Activated CD4-positive, alpha-beta T cell treated with anti-CD3 and anti-CD28 coated beads, Interleukin-2, amount 10 ng/mL, durations not matched to agents 7 days and 5 days (primary cell): ENCODE measurements at places on chromosomes 1 and 21.

GRCh38 chr1:86000601-86001000 is 156.0 kb downstream of the COL24A1 start:
- DNase-seq, result no peak

GRCh38 chr21:44934797-44935532 is 4.9 kb upstream of the SLX9 start:
- no peak for DNase-seq

DNA sequence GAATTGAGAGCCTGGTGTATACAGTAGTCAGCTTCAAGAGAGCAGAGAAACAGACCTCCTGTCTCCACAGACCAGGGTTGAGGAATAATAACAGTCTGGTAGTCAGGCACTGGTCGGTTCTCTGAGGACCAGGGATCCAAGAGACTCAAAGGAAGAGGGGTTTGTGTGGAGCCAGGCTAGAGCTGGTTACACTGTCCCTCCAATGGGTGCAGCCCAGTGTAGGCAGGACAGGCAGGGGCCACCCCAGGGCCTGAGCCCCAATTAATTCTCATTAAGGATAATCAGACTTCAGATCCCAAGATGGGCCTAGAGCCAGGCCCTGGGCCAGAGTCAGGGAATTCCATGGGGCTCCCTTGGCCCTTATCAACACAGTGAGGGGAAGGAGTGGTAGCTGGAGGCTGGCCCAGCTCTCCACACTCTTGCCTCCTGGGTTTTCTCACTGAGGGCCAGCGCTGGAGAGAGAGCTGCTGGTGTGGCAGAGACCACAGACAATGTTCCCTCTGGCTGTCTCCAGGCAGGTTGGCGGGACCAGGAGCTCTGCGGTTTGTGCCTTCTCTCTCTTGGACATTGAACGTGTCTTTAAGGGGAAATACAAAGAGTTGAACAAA is 9.1 kb downstream of the SEMA4A start:
- no peak for DNase-seq

DNA sequence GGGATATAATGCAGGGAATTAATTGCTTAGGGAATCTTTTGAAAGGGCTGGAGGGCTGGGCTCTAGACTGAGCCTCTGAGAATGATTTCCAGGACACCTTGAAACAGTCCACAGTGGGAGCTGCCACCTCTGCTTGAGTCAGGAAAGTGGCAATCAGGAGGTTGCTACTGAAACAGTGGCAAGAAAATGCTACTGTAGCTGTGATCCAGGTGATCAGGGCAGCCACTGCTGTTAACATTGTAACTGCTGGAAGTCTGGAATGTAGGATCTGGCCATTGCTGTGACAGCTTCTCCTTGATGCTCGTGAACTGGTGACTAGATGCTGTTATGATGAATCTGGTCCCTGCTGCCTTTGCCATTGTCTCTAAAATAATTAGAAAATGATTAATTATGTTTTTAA is 12.8 kb downstream of the MAGI3 start:
- no peak for DNase-seq

DNA sequence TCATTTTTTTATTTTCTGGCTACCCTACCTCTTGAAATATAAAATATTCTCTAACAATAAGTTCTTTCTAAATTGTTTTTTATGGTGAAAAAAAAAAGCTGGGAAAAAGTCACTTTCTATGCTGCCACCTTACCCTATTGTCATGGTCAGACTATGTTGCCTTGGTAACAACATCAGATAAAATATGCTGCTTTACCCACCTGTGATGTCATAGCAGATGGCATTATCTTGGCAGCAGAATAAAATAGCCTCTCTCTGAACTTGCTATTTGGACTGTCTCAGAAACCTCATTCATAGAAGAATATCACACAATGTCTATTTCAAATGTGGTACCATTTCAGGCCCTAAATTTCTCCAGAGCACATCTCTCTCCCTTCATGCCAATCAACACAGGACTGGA is 69.6 kb upstream of the SGIP1 start:
- no peak for DNase-seq

- peak; percentile 10 for DNase-seq
Measured at GRCh38 chr1:58618303-58618702, 41.3 kb upstream of the TACSTD2 start.

- DNase-seq, result no peak
Measured at GRCh38 chr1:109250454-109251276, 1.3 kb downstream of the CELSR2 start.
